ENCODE measurements at places on chromosomes 5 and 9.
A peak's percentile ranks its signal among the peaks of the same experiment; 100 is the strongest.

GRCh38 chr5:137192293-137192743 is 306.8 kb downstream of the SPOCK1 start:
- DNase-seq, result no peak

DNA sequence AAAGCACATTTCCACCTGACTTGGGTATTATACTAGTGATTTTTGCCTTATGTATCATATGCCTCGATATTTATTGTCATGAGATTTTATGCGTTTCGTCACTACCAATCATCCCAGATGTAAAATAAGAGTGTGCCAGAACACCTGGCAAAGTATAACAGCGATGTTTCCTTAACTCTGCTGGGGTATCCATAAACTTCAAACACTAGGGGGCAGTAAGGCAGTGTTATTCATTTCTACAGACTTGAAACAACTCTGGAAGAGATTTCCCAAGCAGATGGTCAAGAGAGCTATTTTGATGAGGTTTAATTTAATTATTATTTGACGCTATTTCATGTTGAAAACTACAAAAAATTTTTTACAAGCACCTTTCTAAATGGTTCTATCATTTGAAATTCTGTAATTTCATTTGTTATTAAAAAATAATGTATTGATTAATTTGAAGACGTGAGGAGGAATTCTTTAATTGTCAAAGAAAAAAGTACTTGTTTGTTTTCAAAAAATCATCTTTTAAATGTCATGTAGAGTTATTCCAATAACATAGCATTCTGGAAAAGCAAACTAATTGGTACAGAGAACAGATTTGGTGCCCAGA is 388.5 kb upstream of the CTNND2 start:
- DNase-seq, result no peak

- DNase-seq, result no peak
Measured at GRCh38 chr9:74940600-74940999, 12.1 kb downstream of the C9orf40 start.

DNA sequence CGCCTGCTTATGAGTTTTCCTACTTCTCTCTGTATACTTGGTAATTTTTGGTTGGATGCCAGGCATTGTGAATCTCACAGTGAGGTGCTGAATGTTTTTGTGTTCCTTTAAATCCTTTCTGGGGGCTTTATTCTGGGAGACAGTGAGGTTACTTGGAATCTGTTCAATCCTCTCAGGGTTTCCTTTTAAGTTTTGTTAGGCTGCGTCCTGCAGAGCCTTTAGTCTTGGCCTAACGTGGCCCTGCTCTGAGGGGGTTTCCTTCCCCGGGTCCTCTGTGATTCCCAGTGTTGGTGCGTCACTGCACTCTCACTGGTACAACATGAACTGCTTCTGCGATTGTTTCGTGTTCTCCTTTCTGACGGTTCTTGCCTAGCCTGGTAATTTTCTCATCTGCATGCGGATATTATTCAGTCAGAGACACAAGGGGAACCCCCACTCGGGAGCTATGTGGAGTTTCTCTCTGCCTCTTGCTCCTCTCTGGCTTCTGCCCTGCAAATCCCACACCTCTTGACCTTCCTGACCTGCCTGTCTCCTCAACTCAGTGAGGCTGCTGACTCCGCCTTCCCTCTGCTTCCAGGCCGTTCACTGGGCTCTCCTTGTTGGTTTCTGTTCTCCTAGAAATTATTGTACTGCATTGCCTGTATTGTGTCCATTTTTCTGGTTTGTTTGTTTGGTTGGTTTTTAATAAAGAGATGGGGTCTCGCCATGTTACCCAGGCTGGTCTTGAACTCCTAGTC is 128.1 kb downstream of the DAB2IP start:
- no peak for DNase-seq

GRCh38 chr9:137423514-137424291 is 510 bp downstream of the NOXA1 start:
- no peak for DNase-seq

- DNase-seq, result no peak
Measured at GRCh38 chr5:144035046-144035740, 135.3 kb downstream of the YIPF5 start.

DNA sequence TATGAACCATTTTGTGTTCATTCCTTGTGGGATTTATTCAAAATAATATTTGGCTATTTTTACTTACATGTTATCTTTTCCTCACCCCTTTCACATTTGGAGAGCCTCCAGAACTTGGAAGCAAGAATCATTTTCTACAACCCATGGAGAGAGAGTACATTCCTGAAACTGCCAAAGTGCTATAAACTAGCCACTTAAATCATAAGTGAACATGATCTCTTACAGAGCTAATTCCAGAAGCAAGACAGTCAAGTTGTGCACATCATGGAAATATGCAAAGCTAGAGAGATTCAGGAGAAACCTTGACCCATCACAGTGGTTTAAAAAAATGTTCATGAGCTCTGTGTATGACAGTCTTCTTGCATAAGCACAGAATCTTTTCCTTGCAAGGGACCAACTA is 883.6 kb upstream of the C9orf72 start:
- no peak for DNase-seq

DNA sequence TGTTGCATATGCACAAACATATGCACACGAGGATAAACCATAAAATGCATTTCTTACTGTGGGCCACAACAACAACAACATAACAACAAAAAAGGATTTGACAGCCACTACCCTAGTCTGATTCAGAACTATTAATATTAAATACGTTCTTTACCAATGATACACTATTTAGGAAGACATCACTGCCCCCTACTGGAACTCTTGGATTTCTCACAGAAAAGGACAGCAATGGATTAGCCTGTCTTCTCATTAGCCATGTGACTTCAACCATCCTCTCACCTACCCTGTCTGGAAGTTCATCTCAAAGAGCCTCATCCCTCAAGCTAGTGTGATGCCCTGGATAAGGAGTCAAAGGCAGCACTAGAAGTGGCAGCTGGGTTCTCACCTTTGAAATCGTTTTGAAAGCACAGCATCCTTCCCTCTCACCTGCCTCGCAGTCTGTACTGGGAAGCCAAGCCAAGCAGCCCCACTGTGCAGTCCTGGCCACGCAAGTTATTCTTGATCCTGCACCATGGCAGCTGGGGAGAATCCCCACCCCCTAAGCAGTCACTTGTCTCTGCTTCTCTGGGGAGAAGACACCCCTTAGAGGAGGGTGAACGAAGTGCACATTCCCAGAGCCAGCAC is 64.6 kb downstream of the SH3TC2 start:
- no peak for DNase-seq

DNA sequence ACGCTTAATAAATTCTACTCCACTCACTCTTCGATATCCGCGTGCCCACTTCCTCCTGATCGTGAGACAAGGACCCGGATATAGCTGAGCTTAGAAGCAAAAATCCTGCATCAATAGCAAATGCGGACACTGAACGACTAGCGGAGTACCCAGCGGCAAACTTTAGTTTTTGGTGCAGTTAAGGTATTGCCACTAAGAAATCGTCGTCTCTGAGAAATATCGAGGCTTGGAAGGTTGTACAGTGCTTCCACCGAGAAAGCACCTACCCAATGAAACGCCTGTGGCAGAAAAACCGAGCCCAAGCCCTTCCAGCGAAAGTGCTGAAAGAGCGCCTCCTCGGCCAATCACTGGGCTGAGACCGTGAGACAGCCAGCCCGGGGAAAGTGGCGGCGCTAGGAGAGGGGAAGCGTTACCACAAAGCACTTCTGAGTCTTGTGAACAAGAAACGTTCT is 32.2 kb downstream of the ANXA2R start:
- no peak for DNase-seq

DNA sequence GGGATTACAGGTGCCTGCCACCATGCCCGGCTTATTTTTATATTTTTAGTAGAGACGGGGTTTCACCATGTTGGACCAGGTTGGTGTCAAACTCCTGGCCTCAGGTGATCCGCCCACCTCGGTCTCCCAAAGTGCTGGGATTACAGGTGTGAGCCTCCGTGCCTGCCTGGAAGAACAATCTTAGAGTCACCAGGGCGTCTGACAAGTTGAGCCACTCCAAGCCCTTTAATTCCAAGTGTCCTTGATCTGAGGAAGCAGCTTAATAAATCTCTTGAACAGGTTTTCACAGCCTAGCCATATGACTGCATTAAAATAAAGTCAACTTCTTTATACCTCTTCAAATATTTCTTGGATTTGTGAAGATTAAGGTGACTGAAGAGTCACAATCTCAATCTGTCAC is 31.5 kb downstream of the SLC44A1 start:
- no peak for DNase-seq

DNA sequence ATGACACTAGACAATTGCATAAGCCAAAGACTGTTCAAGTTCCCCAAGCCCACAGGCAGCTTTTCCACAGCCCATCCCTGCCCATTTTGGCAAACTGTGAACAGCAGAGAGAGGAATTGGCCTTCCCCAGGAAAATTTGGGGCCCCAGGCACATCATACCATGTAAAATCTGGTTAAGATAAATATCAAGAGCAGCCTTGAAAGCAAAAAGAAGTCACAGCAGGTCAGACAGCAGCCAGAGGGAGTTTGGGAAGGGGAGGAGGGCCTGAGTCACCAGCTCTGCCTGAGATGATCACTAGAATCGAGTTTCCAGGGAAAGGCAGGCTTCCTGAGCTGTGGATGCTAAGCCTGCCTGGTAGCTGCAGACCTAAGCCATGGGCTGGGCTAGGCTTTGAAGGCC is 179.2 kb downstream of the RFK start:
- no peak for DNase-seq

DNA sequence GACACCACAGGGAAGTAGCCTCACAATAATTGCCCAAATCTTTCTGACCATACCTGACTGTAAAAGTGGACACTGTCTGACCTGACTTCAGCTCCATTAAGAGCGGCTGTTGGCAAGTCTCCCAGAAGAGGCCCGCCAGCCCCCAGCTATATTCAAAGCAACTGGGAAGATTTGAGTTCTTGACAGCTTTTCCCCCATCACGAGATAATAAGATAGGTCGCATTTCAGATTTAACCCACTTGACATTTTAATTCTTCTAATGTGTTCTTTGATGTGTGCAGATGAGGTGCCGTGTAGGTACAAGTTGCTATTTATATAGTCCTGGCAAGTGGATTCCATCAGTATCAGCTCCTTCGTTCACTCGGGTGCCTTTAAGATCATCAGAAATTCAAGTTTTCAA is 345.7 kb downstream of the DRD1 start:
- DNase-seq, result no peak

DNA sequence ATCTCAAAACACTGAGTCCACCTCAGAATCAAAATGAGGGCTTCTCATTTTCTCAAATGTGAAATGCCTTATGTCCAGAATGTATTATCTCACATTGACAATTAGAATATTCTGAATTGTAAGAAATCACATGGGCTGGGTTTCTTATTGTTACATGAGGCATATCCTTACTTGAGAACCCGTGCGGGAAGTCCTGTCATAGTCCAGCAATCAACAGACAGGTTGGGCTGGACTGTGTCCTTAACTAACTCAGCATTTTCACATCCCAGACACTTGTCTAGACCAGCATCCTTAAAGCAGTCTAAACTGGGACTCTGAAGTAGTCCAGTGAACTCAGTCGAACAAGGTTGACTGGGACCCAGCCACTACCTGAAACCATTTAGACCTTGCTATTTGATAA is 267.6 kb downstream of the CETN3 start:
- DNase-seq, result no peak

GRCh38 chr9:32430720-32431119 is 46.3 kb downstream of the ACO1 start:
- DNase-seq, result no peak

DNA sequence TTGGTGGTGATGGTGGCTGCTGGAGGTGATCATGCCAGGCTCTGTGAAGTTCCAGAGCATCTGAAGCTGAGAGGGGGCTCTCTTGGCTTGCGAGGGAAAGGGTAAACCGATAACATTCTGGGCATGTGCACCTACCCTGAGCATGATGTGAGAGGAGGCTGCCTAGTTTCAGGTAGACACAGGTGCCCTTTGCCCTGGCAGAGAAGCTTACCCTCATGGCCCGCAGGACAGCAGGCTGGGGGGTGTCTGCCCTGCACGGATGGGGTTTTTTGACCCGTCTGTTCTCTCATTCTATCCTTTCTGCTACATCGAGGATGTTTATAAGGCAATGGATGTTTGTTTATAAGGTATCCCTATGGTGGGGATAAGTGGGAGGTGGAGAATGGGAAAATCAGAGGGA is 132.9 kb downstream of the WDR41 start:
- no peak for DNase-seq

GRCh38 chr9:124549016-124549415 is 41.8 kb upstream of the NR5A1 start:
- DNase-seq, result no peak

- peak; percentile 84 for DNase-seq
Measured at GRCh38 chr9:115944166-115944948, 209.2 kb upstream of the PAPPA start.

- no peak for DNase-seq
Measured at GRCh38 chr9:121557581-121558447, 58.2 kb upstream of the GGTA1 start.

DNA sequence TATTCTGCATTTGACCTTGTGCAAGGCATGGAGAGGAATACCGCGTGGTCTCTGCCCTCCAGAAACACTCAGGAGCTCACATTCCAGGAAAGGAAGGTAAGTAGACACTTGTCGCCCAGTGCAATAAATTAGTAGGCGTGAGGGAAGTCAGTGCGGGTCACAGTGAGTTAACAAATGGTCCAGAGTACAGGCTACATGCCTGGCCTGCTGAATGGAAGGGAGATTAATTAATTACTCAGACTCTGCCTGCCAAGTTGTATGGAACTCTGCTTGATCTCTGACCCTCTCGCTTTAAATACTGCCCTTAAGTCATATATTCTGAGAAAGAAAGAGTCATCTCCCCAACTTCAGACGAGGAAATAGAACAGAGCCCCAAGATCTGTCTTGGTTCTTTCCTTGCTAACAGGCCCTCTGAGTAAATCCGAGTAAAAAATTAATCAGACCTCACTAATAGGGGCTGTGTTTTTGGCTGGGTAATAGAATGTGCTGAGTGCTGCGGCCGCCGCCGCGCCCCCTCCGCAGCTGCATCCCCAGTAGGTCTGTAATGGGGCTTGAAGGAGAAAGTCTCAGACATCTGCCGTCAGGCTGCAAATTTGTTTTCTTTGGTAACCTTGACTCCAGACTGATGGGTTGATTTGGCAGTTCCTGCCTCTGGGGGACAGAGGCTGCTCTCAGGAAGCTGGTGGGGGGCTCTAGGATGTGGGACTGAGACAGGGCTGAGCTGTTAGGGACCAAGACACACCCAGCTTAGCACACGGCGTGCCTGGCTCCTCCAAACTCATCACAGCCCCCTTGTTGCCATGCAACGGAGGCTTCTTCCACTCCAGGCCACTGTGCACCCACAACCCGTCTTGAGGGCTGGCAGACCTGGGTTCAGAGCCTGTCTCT is 144.4 kb downstream of the NSG2 start:
- DNase-seq, result peak; percentile 64

DNA sequence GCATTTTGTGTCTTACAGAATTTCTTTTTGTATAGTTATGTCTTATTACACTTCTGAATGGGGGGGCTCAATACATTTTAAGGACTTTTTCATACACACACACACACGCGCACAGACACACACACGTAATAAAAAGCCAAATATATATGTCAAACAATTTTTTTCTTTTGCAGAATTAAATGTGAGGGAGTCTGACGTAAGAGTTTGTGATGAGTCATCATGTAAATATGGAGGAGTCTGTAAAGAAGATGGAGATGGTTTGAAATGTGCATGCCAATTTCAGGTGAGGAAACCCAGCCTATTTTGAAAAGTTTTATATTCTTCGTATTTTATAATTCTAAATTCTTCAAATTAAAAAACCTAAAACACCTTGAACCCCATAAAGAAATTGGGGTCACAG is 25.6 kb downstream of the TMEFF1 start:
- DNase-seq, result no peak

- DNase-seq, result no peak
Measured at GRCh38 chr9:80899208-80899607, 790.1 kb downstream of the TLE1 start.

GRCh38 chr9:68897577-68898145 is 116.3 kb downstream of the PRKACG start:
- DNase-seq, result no peak

- DNase-seq, result no peak
Measured at GRCh38 chr5:131386779-131387178, 122.9 kb downstream of the CDC42SE2 start.

All from suprapubic skin (tissue), 4 donors.